ENCODE measurements at places on chromosomes 5 and 9.

DNA sequence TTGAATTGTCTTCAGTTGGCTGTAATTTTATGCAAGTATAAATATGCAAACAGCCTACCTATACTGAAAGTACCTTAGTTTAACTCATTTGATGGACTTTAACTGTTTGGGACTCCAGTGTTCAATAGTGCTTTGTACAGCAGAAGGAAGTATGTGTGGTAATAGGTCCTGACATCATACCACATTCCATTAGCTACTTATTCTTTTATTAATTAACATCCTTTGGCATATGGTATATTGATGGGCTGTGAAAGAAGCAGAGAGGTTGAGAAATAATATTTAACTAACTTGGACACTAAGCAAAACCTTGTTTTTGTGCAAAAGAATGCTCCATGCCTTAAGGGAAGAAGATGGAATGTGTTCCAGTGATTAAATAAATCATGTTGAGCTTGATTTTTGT, 97.6 kb upstream of the SEMA6A start:
- no peak for DNase-seq

- no peak for DNase-seq
These were observed 247.0 kb upstream of the IRX4 start for GRCh38 chr5:2129568-2130272.

DNA sequence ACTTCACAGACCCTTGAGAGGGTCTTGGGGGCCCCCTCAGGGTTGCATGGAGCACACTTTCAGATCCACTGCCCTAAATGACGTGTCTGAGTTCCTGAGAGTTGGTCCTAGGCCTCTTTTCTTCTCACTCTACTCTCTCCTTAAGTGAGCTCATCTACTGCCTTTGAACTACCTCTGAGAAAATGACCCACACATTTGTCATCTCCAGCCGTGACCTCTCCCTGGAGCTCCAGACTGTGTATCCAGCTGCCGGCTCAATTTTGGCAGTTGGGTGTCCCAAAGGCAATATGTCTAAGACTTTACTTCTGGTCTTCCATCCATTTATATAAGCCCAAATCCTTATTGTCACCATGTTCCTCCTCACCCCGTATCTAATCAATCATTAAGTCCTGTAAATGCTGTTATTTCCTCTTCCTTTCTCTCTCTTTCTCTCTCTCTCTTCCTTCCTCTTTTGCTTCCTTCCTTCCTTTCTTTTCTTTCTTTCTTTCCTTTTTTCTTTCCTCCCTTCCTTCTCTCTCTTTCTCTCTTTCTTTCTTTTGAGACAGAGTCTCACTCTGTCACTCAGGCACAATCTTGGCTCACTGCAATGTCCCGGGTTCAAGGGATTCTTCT, 51.2 kb upstream of the HSPA9 start:
- no peak for DNase-seq

GRCh38 chr5:135079099-135079681, 45.2 kb upstream of the PITX1 start:
- DNase-seq, result no peak

DNA sequence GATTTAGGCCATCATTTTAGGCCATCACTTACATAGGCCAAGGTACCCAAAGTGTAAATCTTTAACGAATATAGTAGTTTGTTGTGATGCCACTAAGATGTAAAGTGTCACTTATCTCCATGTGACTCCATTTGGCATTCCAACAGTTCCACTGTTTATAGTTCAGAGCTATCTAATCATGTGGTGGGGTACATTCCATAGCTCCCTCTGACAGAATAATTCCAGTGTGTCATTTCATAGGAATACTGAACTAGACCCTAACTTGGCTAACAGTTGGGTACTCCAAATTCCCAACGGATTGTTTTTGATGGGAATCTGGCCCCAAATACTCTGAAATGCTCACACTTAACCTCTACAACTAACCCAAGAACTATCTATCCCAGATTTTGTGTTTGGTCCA, 76.7 kb upstream of the FST start:
- no peak for DNase-seq

Measured in activated CD4-positive, alpha-beta T cell treated with anti-CD3 and anti-CD28 coated beads for 4 hours (primary cell).